ENCODE measurements at places on chromosomes 4 and X. TPM values are rescaled to one million over a fixed set of nuclear protein-coding genes. Genes with fewer than 3 reads are reported as not detected.

Gene SMR3B
- total RNA-seq = not detected

Gene HSFX4
- total RNA-seq = not detected

Gene LRP2BP
- total RNA-seq = not detected

Gene ODAPH
- total RNA-seq = not detected

Gene IL13RA1
- total RNA-seq = 29.7 TPM

Gene HTR2C
- not detected for total RNA-seq

Gene CTSO
- total RNA-seq = 15.1 TPM

Gene LRPAP1
- 131 TPM for total RNA-seq

Gene WNK3
- 5.2 TPM for total RNA-seq

Gene STOX2
- not detected for total RNA-seq

Gene TMEM150C
- total RNA-seq = 3.6 TPM

Gene VCX2
- total RNA-seq = not detected

Gene PABPC4L
- 1.1 TPM for total RNA-seq

Gene BEX1
- total RNA-seq = 377 TPM

Gene ETDB
- not detected for total RNA-seq

Gene SSX2B
- not detected for total RNA-seq

Gene TMEM47
- total RNA-seq = not detected

Gene IL13RA2
- total RNA-seq = 1.5 TPM

Gene PNPLA4
- total RNA-seq = 46.6 TPM

Gene CENPI
- 35.1 TPM for total RNA-seq

Gene TEX13D
- total RNA-seq = not detected

Gene ZCCHC12
- total RNA-seq = not detected

Gene ANKRD50
- total RNA-seq = 6.0 TPM

Gene AMBN
- not detected for total RNA-seq

Gene USP17L11
- not detected for total RNA-seq

Gene MAML3
- total RNA-seq = not detected

Gene ENAM
- total RNA-seq = not detected

Gene PCDH10
- total RNA-seq = 2.3 TPM

Gene UCHL1
- 900 TPM for total RNA-seq

Gene TEX11
- total RNA-seq = not detected

Gene IL15
- total RNA-seq = not detected

Gene GC
- not detected for total RNA-seq

Gene RTL3
- not detected for total RNA-seq

Gene FAM156B
- 15.3 TPM for total RNA-seq

Gene DTHD1
- not detected for total RNA-seq

Gene SYTL4
- 0.86 TPM for total RNA-seq

Gene SPANXN5
- total RNA-seq = not detected

Gene PRKG2
- not detected for total RNA-seq

Gene SPANXD
- total RNA-seq = not detected

Gene ASB12
- total RNA-seq = not detected

Gene GRIA3
- not detected for total RNA-seq

Gene GPR173
- total RNA-seq = not detected

Gene OPRPN
- total RNA-seq = not detected

Gene GPR119
- total RNA-seq = not detected

Gene NUDT10
- total RNA-seq = 0.12 TPM

Gene ZNF711
- total RNA-seq = not detected

Gene DCLK2
- total RNA-seq = 0.06 TPM

Measured in G401 (cell line).